Heart left ventricle (tissue), 16 donors: ENCODE measurements at places on chromosomes 3 and 15. TPM values are rescaled to one million over a fixed set of nuclear protein-coding genes. Genes with fewer than 3 reads are reported as not detected.

The KBTBD13 gene
- polyA plus RNA-seq: 0.78 TPM

The PIGZ gene
- 2.3 TPM for polyA plus RNA-seq

The CEMIP gene
- polyA plus RNA-seq: 0.08 TPM

The MYLK gene
- polyA plus RNA-seq: 3.2 TPM

The CHST14 gene
- 6.0 TPM for polyA plus RNA-seq

The SLC22A14 gene
- 0.06 TPM for polyA plus RNA-seq

The DUOX1 gene
- polyA plus RNA-seq: 0.11 TPM

The ARRDC4 gene
- 11.2 TPM for polyA plus RNA-seq

The DOCK3 gene
- 2.1 TPM for polyA plus RNA-seq

The CCR8 gene
- not detected for polyA plus RNA-seq

The CA12 gene
- polyA plus RNA-seq: 0.04 TPM

The CHRFAM7A gene
- polyA plus RNA-seq: 1.6 TPM

The SEMA6D gene
- 3.1 TPM for polyA plus RNA-seq

The SMCO1 gene
- polyA plus RNA-seq: 2.6 TPM

The CFAP92 gene
- 0.17 TPM for polyA plus RNA-seq

The BCHE gene
- 1.7 TPM for polyA plus RNA-seq

The SLC24A5 gene
- polyA plus RNA-seq: not detected

The CAPN3 gene
- polyA plus RNA-seq: 2.0 TPM

The KCNMB3 gene
- polyA plus RNA-seq: 1.3 TPM

The STOML1 gene
- polyA plus RNA-seq: 38.9 TPM

The TRIM71 gene
- not detected for polyA plus RNA-seq

The LRTM1 gene
- not detected for polyA plus RNA-seq

- no peak for DNase-seq
Observed at GRCh38 chr3:125240496-125240895, 27.9 kb upstream of the SLC12A8 start.

DNA sequence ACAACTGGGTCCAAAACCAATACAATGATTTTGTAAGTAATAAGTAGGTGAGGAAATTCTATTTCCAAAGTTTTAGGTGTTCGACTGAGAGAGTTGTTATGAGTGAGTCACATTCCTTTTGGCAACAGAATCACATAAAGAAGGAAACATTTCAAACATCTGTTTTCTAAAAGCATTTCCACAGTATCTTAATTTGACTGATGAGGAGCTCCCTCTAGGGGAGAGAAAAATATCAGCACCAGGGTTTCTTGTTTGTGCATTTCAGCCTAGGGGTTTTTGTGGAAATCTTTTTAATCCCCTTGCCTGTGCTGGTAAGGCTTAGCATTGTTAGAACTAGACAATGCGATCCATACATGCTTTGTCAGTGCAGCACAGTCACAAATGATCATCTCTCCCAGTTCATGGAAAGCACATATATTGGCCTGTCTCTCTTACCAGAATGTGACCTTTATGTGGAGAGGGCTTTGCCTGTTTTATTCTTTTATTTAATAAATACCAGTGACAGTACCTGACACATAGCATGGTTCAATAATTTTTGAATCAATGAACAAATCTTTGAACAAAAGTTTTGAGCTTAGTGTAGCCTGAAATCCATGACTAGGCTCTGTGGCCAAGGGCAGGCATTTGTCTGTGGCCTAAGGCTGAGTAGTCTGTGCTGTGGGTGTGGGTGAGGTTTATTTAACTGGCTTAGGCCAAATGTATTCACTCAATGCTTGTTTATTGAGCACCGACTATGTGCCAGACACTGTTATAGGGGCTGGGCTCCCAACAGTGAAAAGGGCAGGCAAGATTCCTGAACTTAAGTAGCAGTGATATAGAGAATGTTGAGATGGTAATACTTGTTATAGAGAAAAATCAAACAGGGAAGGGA lies 21.1 kb upstream of the IQCF6 start:
- no peak for DNase-seq

- DNase-seq: no peak
Observed at GRCh38 chr3:174170248-174170647, 688.9 kb upstream of the NAALADL2 start.

- no peak for DNase-seq
Observed at GRCh38 chr3:30353711-30354467, 252.5 kb upstream of the TGFBR2 start.

GRCh38 chr3:142866841-142867631 lies 21.8 kb downstream of the PCOLCE2 start:
- no peak for DNase-seq

GRCh38 chr15:91795235-91795634 lies 58.3 kb upstream of the SLCO3A1 start:
- no peak for DNase-seq

DNA sequence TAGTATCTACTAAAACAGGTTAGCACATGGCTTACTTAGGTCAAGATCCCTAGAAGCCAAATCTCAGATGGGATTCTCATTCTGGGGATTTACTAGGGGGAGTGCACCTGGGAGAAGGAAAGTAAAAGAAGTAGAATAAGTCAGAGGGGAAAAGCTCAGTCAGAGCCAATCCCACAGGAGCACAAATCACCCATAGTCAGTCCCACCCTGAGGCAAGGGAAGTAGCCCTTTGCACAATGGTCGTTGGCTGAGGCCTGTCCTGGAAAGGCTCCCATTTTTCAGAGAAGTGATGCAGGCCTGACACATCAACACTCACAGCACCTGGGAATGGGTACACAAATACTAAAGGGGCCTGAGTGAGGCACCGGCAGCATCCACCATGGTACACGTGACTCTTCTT lies 39.8 kb downstream of the SST start:
- DNase-seq: no peak

GRCh38 chr3:126033765-126034164 lies 50.2 kb downstream of the SLC41A3 start:
- DNase-seq: no peak

GRCh38 chr3:149688122-149688757 lies 30.4 kb upstream of the WWTR1 start:
- DNase-seq: no peak

- DNase-seq: no peak
Observed at GRCh38 chr3:33855884-33856546, 57.6 kb downstream of the PDCD6IP start.

GRCh38 chr3:189236352-189236751 lies 64.6 kb downstream of the TPRG1 start:
- DNase-seq: no peak

- no peak for DNase-seq
Observed at GRCh38 chr15:31207246-31207645, 105.7 kb upstream of the TRPM1 start.

GRCh38 chr3:164779816-164780215 lies 298.5 kb downstream of the SI start:
- DNase-seq: no peak

DNA sequence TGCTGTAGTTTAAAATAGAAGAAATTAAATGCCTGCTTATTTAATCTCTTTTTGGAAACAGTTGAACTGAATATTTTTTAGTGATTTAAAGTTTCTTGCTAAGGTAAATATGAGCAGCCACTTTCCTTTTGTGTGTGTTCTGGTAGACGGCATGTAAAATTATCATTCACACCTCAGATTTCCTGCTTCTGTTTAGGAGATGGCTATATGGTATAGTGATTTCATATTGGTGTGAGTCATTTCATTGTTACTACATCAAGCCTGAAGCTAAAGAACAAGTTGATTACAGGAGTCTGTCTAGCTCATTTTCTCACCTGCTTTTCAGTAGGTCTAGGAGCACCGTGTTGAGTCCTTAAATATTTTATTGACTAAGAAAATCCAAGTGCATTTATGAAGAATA lies 2.2 kb downstream of the LRCH3 start:
- no peak for DNase-seq

DNA sequence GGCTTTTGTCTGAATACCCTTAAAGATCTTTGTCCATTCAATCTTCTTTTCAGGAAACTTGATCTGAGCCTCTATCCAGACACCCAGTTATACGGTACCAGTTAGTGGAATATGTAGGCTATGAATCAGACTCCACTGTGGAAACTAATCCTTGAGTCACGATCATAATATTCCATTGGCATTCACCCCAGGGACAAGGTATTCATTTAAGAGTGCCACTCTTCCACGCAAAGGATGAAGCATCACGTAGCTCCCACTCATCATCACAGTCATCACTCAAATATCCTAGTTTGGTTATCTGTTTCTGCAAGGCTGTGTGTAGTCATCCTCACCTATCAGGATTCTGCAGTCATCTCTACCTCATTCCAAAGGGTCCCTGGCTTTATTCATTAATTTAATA lies 85.6 kb downstream of the NEDD4 start:
- no peak for DNase-seq

- no peak for DNase-seq
Observed at GRCh38 chr3:115248274-115248673, 101.2 kb upstream of the ZBTB20 start.

DNA sequence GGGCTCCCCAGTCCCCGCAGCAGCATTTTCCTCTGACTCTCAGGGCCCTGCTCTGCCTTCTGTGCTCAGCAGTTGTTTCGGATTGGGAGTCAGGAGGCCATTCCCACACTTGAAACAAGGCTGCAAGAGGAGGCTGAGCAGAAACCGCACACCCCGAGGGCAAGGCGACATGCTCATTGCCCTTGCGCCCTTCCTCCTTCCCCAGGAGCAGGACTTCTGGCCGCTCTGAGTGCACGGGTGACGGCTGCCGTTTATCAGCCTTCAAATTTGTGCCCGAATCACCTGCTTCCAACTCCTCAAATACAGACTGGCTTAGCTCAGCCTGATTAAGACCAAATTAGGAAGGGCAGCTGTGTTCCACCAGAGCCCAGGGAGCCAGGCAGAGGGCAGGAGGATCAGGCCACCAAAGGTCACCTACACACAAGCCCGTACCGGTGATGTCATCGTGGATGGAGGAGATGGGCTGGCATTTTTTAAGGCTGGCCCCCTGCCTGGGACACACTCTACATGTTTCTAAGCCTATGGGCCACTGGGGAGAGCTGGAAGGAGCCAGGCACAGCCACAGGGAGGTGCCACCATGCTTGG lies 38.1 kb downstream of the TM2D3 start:
- no peak for DNase-seq

DNA sequence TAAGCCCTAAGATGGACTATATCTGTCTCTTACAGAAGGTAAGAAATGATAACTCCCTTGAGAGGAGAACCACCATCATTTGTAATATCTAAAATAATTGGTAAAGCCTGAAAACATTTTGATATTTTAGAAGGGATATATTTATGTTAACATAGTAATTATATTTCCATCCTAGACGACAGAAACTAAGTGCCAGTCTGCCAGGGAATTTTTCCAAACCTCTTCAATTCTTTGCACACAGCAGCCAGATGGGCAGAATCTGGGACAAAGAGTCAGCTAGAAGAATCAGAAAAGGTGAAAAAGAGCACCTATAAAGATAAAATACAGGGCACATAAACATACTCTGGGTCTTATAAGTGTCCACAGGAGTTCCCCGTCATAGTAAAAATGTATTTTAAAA lies 70.0 kb upstream of the CBLB start:
- DNase-seq: no peak

DNA sequence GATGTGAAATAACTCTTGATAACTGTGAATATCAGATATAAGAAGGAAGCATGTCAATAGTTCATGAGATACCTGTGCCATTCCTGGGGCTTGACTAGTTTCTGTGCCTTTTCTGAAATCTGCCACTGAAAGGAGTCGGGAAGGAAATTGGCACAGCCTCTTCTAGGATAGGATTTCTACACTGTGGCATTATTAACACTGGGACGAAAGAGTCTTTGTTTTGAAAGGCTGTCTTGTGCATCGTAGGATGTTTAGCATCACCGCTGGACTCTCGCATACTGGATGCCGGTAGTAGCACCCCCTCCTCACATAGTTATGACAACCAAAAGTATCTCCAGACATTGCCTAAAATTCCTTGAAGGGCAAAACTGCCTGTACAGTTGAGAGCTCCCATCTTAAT lies 77.9 kb upstream of the SAMMSON start:
- no peak for DNase-seq

- no peak for DNase-seq
Observed at GRCh38 chr3:15007681-15008141, 57.4 kb downstream of the MRPS25 start.

GRCh38 chr3:182370949-182371348 lies 422.4 kb upstream of the ATP11B start:
- no peak for DNase-seq

DNA sequence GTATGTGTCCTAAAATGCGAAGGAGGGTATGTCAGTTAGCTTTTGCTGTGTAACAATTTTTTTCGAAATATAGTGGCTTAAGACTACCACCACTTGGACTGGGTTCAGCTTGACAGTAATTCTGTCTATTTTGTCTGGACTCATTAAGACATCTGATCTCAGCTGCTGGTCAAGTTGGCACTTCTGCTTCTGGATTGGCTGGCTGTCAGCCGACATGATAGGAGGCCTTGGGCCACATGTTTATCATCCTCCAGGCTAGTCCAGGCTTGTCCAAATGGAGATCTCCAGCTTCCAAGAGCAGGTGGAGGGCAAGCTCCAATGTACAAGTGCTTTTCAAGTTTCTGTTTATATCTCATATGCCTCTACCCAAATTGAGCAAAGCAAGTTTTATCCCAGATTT lies 95.9 kb downstream of the GALK2 start:
- no peak for DNase-seq

DNA sequence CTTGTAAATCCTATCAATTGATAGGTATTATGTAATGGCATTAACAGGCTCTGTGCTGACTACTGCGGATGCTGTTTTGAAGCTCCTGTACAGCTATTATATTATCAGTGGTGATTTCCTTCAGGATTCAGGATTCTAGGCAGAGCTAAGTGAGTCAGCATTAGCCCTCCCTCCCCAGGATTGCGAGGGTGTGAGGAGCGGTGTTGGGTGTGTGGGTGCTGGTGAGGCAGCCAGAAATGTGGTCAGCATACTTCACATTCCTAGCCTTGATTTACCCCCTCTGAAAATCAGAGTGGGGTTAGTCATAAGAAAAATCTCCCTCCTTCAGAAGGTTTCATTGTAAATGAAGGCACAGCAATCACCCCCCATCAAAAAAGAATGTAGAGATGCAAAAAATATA lies 72.5 kb downstream of the SNTN start:
- no peak for DNase-seq

- no peak for DNase-seq
Observed at GRCh38 chr3:195015021-195015420, 255.9 kb downstream of the XXYLT1 start.
